Stimulated activated CD4-positive, alpha-beta T cell treated with anti-CD3 and anti-CD28 coated beads, Interleukin-15, amount 100 ng/mL, for 1 hour (primary cell): ENCODE measurements at places on chromosomes 6 and 20.

DNA sequence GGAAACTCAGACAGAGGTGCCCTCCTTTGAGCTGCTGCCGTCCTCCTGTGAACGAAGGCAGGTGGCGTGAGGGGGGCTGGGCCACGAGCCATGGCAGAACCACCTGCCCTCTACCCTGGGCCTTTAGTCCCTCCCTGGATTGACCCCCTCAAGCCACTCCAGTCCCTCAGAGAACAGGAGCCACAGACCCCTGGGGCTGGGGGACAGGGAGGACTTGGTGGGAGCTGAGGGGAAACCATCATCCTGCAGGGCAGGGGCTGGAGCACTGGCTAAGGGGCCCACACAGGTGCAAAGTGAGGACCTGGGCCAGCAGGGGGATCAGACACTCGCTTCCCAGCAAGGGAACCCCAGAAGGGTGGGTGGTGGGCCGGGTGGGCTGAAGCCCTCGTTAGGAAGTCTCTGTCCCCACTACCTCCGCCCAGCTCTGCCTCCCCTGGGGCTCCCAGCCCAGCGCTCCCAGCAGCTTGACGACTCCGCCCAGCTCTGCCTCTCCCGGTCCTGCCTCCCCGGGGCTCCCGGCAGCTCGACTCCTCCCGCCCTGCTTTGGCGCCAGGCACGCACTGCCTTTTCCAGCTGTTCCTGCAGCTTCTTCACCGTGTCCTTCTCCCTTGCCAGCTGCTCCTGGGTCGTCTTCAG, 44.4 kb downstream of the DSTN start:
- no peak for DNase-seq

DNA sequence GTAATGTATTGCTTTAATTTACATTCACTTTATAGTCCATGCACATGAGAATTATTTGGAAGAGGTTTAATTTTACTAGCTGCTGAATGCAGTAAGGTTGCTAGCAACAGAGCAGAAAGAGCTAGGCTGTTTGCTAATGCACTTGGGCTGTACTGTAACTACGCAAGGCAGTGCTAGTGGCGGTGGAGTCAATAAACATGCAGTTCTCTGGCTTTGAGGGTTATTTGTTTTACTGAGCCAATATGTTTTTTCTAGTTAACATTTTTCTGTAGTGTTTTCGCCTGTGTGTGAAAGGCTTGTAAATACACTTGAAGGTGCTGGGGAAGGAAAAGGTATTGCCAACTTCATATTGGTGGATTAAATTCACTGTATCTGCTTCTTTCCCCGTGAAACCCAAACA, 112.8 kb downstream of the BTBD3 start:
- DNase-seq = no peak

DNA sequence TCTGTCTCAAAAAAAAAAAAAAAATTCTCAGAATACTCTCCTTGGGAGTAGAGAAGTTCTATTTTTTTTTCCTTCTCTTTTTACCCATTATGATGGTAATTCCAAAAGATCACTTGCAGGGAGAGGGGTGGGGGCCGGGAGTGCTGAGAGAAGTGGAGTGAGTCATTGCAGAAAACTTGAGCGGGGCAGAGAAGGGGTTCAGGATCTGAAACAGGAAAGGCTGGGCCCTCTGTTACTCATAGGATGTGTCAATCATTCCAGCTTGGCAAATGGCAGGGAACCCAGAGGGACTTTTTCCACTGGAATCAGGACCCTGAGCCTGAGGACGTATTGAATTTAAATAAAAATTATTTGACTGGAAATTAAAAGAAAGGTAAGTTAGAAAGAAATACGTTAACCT, 111.4 kb upstream of the ARMC2 start:
- DNase-seq = no peak

GRCh38 chr6:18742406-18742805, 355.3 kb downstream of the RNF144B start:
- no peak for DNase-seq

- no peak for DNase-seq
These were observed 771 bp upstream of the SNAI1 start for GRCh38 chr20:49982072-49982345.

DNA sequence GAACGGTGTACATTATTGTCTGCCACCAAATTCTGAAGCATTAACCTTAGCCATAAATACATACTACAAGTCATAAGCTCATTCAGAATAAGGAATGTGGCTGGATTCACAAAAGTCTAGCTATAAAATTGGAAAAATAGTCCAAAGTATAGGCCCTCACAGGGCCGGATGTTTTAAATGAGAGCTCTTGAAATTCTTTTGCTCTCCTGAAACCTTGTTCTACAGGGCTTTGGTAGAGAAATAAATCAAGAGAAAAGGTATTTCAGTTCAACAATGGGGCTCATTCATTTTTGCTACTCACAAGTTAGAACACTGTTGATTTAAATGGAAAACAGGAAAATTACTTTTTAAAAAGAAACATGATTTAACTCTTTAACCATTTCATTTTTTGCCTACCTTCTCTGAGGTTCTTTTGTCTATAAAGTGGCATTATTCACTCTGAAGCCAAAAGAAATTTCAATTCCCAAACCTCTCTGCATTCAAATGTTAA, 58.0 kb downstream of the PREP start:
- no peak for DNase-seq

- no peak for DNase-seq
These were observed 93.1 kb downstream of the EPB41L2 start for GRCh38 chr6:130969791-130970491.

DNA sequence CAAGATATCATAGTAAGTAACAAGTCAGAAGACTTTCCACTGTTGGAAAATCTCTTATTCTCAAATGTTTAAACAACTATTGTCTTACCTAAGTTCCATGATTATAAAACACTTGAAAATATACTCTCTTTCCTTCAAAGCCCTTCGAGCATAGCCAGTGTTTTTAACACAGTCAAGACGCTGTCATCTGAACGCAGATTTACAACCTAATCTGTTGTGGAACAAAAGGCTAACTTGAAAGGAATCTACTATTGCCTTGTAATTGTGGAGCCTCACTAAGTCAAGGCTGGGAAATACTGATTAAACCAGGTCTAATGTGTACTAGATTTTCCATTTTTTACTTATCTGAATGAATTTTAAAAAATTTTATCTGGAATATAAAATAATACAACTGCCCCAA, 205.8 kb downstream of the TRDN start:
- no peak for DNase-seq

- no peak for DNase-seq
These were observed 107.1 kb downstream of the CEBPB start for GRCh38 chr20:50297498-50298376.

DNA sequence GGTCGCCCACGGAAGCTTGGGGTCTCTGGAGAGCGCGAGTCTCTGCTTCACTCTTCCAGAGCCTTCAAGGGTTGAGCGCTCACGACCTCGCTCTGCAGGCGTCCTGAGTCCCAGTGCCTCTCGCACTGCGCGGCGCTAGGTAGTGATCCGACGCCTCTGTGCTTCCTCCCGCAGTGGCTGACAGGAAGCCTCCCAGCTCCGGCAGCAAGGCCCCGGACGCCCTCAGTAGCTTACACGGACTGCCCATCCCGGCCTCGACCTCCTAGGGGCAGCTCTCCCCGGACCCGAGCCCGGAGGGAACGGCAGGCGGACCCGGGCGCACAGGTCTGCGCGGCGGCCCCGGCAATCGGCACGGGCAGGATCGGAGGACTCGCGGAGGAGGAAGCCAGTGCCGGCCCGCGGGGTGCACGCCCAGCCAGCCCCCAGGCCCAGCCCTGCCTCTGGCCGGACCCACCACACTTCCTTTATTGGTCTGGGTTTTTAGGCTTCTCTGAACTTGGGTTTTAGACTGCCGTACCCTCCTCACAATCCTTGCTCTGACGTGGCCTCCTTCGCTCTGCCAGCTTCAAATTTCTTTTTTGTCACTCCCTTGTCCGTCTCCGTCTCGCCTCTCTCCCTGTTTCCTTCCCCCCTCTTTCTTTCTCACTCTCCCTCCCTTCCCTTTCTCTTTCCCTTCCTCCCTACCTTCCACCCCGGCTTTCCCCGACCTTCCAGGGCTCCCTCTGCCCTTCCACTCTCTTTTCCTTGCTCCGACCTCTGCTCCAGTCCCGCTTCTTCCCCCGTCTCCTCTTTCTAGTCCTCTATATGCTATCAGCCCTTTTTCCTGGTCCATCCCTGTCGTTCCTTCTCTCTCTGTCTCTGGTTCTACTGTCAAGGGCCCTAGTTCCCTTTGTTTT, 9.1 kb downstream of the PAX1 start:
- DNase-seq = no peak

DNA sequence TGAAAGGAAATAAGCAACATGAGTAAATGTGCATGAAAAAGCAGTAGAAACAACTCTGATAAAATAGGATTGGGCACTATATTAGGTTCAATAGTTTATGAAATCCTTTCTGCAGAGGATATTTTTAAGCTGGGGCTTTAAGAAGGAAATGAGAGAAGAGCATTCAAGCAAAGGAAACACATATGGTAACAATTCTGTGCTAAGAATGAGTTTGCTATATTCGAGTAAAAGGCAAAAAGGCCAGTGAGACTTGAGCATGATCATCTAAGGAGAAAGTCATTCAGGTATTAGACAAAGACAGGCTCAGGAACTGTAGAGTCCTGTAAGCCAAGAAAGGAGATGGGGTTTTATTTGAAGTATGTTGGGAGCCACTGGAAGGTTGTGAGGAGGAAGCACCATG, 387.1 kb upstream of the FLRT3 start:
- no peak for DNase-seq

GRCh38 chr6:42359021-42359420, 92.7 kb downstream of the TRERF1 start:
- DNase-seq = no peak

DNA sequence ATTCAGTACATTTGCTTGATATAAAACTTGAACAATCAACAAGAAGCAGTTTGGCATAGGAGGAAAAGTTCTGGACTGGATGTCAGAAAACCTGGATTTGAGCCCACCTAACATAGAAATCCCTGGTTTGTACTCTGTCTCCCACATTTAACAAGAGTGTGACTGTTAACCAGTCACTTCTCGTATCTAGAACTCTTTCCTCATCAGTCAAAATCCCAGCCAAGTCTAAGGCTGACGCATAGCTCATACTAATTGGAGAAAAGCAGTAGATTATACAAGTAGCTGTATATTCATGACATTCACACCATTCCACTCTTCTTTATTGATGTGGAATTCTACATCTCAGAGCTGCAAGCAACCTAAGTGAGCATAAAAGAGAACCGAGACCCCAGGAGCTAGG, 222.7 kb downstream of the PHACTR1 start:
- DNase-seq = no peak

GRCh38 chr6:85388531-85388930, 61.4 kb upstream of the NT5E start:
- no peak for DNase-seq

GRCh38 chr6:169188051-169188470, 65.6 kb downstream of the THBS2 start:
- no peak for DNase-seq

DNA sequence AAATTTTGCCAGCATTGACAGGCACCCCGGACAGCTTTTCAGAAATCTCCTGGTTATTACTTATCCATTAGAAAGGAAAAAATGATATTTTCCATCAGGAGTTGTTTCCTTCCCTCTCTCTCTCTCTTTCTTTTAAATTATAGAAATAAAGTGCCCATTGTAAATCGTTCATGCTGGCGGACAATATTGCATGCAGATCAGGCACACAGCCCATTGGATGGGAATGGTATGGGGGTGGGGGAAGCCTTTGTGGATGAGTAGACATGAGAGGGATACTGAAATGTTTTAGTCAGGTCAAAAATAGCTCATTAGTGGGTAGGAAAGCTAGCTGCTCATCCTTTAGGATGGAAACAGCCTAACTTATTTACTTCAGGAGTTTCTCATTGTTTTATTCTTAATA, 764.9 kb upstream of the MMS22L start:
- no peak for DNase-seq

DNA sequence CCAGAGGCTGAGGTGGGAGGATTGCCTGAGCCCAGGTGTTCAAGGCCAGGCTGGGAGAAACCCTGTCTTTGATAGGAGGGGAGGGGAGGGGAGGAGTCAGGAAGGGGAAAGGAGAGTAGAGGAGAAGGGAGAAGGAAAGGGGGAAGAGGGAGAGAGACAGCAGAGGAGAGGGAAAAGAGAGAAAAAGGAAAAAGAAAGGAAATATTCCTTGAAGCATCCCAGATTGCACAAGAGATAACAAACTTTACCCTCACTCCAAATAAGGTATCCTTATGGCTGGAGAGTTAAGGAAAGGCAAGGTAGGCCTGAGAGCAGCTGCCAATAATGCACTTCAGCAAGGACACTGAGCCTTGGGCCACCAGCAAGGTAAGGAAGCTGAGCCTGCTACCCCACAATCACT, 166.3 kb upstream of the SLC22A16 start:
- no peak for DNase-seq

DNA sequence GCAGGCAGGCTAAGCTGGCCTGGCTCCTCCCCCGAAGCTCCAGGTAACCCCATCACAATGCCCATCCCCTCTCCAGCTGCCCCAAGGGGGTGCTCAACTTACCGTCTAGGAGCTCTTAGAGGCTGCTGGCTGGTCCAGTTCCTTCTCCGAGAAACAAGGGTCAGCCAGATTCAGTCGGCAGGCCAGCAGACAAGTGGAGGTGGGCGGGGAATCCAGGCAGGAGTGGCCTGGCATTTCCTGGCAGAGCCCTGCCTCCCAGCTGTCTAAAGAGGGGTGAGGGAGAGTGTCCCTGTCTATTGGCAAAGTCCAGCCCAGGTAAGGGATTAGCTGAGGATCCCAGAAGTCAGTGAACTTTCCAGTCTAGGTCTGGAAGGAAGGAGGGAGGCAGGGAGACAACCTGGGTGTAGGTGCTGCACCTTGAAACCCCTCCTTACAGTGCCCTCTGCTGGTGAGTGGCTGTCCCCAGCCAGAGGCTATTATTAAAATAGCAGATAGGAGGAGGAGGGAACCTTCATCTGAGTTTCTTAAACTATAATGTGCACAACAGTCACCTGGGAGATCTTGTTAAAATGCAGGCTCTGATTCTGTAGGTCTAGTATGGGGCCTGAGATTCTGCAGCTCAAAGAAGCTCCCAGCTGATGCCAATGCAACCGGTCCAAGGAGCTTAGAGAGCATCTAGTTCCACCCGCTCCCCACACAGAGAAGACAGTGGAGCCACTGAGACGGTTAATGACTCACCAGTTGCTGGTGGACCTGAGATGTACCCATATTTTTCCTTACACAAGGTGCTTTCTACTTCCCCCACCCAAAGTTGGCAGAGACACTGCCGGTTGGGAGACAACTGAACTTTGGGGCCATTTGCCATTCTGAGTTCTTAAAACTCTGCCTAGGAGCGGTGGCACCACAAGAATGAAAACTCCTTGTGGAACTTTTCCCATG, at the start of gene UNC5CL:
UNC5CL (minus strand) TSS at position 162 of the 939 bp plus-strand sequence. CDS start 4,147 bp downstream, outside the sequence.
- peak; percentile 27 for DNase-seq

- DNase-seq = no peak
These were observed 38.1 kb upstream of the PDE7B start for GRCh38 chr6:135813401-135813800.

- no peak for DNase-seq
These were observed 43.4 kb upstream of the MRGBP start for GRCh38 chr20:62752671-62753501.

GRCh38 chr6:25173951-25174474, 105.2 kb upstream of the CARMIL1 start:
- DNase-seq = no peak

DNA sequence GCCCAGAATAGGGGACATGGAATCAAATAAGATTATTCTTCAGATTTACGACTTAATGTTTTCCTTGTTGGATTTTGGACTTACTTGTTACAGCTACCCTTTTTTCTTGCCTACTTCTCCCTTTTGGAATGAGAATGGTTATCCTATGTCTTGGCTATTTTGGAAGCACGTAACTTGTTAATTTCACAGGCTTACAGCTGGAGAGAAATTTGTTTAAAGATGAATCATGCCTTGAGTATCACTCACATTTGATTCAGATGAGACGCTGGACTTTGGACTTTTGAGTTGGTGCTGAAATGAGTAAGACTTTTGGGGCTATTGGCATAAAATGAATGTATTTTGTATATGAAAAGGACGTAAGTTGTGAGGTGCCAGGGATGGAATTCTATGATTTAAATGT, 83.3 kb downstream of the SMPDL3A start:
- DNase-seq = no peak
